Right atrium auricular region (tissue), 2 donors: ENCODE measurements at places on chromosomes 6 and 20.
A peak's percentile ranks its signal among the peaks of the same experiment; 100 is the strongest.

DNA sequence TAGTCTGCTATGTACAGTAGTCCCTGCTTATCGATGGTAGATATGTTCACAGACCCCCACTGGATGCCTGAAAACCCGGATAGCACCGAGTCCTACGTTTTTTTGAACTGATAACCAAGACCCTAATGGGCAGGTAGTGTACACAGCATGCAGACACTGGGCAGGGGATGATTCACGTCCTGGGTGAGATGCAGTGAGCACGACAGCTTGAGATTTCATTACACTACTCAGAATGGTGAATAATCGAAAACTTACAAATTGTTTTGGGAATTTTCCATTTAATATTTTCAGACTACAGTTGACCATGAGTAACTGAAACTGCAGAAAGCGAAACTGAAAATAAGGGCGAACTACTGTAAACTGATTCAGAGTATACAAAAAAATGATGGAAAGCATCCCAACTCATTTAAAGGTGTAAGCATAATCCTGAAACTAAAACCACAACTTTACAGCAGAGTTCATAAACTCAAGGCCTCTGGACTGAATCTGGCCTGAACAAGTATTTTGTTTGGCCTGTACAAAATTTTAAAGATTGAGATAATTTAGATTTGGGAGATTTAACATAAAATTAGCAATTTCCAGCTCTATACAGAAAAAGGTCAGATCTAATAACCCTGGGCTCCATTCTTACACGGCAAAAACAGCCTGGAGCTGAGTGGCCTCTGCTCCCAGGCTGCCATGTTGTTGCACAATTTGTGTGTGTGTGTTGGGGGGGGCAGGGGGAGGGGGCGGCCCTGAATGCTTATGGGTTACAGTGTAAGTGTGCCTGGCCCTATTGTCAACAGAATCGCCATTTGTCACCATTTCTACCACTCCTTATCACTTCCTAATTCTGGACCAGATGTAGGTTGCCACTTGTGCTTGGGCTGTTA lies 34.9 kb downstream of the RNF24 start:
- no peak for DNase-seq
- peaks cover 14% of the 10 kb centered on the region for H3K4me1 ChIP-seq
- no peaks in the 10 kb centered on the region for H3K27me3 ChIP-seq
- H3K4me3 ChIP-seq, result peak overlapping the region; percentile 43
- no peaks in the 10 kb centered on the region for H3K36me3 ChIP-seq
- peak overlapping the region; percentile 47 for H3K27ac ChIP-seq

- peaks cover 24% of the 10 kb centered on the region for H3K4me1 ChIP-seq
- no peaks in the 10 kb centered on the region for H3K36me3 ChIP-seq
- DNase-seq, result peak; percentile 80
- H3K4me3 ChIP-seq, result peak overlapping the region; percentile 45
- peak overlapping the region; percentile 66 for H3K27ac ChIP-seq
Observed at GRCh38 chr6:151325075-151326050, 66.0 kb downstream of the ZBTB2 start.

DNA sequence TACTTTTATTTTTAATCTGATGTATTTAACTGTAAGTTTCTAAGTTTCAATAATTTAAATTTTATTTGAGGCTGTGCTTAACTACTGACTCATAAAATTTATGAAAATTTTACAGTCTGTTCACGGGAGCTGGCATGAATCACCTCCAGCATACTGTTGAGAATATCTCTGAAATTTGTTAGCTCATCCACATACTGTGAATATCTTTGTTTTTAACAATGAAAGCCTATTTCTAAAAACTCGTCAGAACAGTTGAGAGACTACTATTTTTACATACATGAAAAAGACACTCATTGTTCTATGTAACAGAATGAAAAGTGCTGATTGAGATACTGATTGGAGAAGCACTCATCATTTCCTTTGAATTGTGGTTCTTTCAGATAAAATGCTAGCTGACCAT lies 749.3 kb downstream of the TENT5A start:
- DNase-seq, result no peak
- H3K27me3 ChIP-seq, result no peaks in the 10 kb centered on the region
- no peaks in the 10 kb centered on the region for H3K36me3 ChIP-seq
- H3K4me1 ChIP-seq, result no peaks in the 10 kb centered on the region

GRCh38 chr6:68196645-68197044 lies 438.4 kb upstream of the ADGRB3 start:
- no peaks in the 10 kb centered on the region for H3K4me1 ChIP-seq
- no peaks in the 10 kb centered on the region for H3K36me3 ChIP-seq
- no peaks in the 10 kb centered on the region for H3K27me3 ChIP-seq
- DNase-seq, result no peak
- no peak overlapping the region for H3K4me3 ChIP-seq

GRCh38 chr20:18057101-18057993 lies at the start of gene OVOL2:
Gene OVOL2, minus strand, starts transcription at chr20:18057916. Its CDS starts 282 bp downstream, at chr20:18057634.
- H3K27me3 ChIP-seq, result peaks cover 36% of the 10 kb centered on the region
- no peaks in the 10 kb centered on the region for H3K4me1 ChIP-seq
- no peaks in the 10 kb centered on the region for H3K36me3 ChIP-seq
- peak within 1 kb of the TSS; percentile 23 for H3K4me3 ChIP-seq
- H3K27ac ChIP-seq, result no peak within 1 kb of the TSS

DNA sequence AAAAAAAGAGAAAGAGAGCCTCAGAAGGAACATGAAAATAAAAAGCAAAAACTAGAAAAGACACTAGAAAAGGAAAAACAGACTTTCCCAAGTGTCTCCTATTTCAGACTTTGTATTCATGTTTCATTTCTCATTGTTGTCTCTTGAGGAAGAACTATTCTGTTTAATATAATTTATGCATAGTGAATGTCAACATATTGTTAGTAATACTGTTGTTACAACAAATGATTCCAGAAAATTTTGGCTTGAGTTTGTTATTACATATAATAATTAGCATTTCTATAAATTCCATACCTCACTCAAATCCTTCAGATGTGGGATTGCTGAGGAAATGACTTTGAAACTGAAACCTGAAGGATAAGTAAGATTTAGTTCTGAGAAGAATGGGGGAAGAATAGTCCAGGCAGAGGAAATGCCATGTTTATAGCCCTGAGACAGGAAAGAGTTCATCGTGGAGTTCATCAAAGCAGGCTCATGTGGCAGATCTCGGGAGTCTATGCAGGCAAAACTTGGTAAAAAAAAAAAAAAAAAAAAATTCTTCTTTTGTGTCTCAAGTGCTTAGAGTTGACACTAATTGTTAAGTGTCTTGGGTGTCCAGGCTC lies 53.1 kb upstream of the EIF2S2 start:
- no peak overlapping the region for H3K27ac ChIP-seq
- H3K4me3 ChIP-seq, result no peak overlapping the region
- no peaks in the 10 kb centered on the region for H3K27me3 ChIP-seq

DNA sequence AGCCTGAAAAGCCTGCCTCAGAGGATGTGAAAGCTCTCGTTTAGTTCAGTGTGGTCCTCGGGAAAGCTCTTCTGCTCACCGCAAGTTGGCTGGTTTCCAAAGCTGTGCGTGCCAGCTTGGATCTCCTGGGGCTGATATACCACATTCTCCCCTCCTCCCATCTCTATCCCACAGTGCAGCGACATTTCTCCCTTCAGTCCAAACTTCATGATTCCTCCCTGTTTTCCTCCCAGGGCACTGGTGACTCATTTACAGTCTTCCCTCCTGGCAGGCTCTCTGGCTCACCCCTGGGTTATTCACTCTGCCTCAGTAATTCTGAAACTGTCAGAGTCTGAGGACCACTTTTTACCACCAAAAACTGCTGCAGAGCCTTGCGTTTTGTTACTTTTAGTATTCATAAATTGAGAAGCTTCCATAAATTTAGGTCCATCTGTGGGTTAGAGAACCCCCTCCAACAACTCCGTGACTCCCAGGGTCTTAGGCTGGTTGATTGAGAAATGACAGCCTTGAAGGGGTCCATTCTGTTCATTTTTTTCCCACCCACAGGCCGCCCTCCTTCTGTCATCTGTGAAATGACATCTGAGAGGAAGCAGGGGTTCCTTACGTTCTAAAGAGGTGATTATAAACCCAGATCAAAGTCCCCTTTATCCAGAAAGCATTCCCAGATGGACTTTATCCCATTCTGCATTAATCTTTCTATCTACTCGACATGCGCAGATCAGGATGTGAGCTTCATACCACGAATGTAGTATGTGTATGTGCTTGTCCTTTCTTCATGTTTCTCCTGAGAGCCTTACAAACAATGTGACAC lies 6.1 kb downstream of the TRIM10 start:
- no peak overlapping the region for H3K27ac ChIP-seq
- no peaks in the 10 kb centered on the region for H3K4me1 ChIP-seq
- no peaks in the 10 kb centered on the region for H3K27me3 ChIP-seq
- no peak for DNase-seq
- H3K36me3 ChIP-seq, result no peaks in the 10 kb centered on the region
- no peak overlapping the region for H3K4me3 ChIP-seq

GRCh38 chr20:1001911-1002681 lies at the start of gene RSPO4:
Gene RSPO4, minus strand, starts transcription at chr20:1002311. Its CDS starts 147 bp downstream, at chr20:1002164.
- no peak within 1 kb of the TSS for H3K27ac ChIP-seq
- H3K27me3 ChIP-seq, result peaks cover 10% of the 10 kb centered on the region
- no peak for DNase-seq
- H3K36me3 ChIP-seq, result no peaks in the 10 kb centered on the region

DNA sequence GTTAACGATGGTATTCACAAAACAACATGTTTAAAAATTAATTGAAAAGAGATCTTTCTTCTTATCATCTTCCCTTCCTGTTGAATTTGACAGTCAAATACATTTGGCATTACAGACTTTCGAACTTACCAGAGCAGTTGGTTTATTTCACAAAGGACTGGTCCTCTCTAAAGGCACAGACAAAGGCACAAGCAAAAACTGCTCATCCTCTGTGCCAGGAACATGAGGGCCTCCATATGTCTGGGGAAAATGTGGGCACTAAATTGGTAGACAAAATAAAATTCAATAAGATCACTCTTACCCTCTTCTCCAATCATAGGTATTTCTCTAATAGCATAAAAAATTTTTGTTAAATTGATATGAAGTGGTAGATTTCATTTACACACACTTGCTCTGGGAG lies 40.4 kb downstream of the SYNE1 start:
- H3K4me3 ChIP-seq, result no peak overlapping the region
- no peaks in the 10 kb centered on the region for H3K27me3 ChIP-seq
- no peak for DNase-seq

GRCh38 chr20:57312138-57312537 lies 17.5 kb upstream of the SPO11 start:
- DNase-seq, result no peak
- no peak overlapping the region for H3K4me3 ChIP-seq
- no peaks in the 10 kb centered on the region for H3K4me1 ChIP-seq
- no peak overlapping the region for H3K27ac ChIP-seq
- H3K27me3 ChIP-seq, result no peaks in the 10 kb centered on the region

DNA sequence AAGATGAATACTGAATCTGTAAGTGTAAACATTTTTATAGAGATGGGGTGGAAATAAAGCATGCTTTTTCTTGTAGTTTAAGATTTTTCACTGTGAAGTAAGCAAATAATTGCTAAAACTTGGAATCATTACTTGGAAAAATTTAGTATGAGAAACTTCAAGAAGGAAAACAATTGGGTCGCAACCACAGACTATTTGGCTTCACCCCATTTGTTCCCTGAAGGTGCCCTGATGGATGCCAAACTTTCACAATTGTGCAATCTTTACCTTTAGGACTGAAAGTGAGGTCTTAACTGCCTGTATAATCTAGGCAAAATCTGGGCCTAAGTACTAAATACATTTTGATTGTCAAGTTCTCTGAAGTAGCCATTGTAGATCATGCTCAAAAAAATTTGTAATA lies 330.1 kb downstream of the HDGFL1 start:
- H3K27ac ChIP-seq, result no peak overlapping the region
- H3K4me3 ChIP-seq, result no peak overlapping the region
- H3K27me3 ChIP-seq, result no peaks in the 10 kb centered on the region
- H3K4me1 ChIP-seq, result no peaks in the 10 kb centered on the region

GRCh38 chr6:40845553-40845952 lies 193.5 kb downstream of the UNC5CL start:
- no peak overlapping the region for H3K4me3 ChIP-seq
- no peaks in the 10 kb centered on the region for H3K27me3 ChIP-seq
- H3K36me3 ChIP-seq, result no peaks in the 10 kb centered on the region
- H3K4me1 ChIP-seq, result peaks cover 9% of the 10 kb centered on the region
- no peak for DNase-seq

GRCh38 chr6:125950293-125950692 lies 6.3 kb upstream of the HINT3 start:
- no peaks in the 10 kb centered on the region for H3K36me3 ChIP-seq
- H3K27me3 ChIP-seq, result no peaks in the 10 kb centered on the region
- no peak for DNase-seq
- no peak overlapping the region for H3K4me3 ChIP-seq

DNA sequence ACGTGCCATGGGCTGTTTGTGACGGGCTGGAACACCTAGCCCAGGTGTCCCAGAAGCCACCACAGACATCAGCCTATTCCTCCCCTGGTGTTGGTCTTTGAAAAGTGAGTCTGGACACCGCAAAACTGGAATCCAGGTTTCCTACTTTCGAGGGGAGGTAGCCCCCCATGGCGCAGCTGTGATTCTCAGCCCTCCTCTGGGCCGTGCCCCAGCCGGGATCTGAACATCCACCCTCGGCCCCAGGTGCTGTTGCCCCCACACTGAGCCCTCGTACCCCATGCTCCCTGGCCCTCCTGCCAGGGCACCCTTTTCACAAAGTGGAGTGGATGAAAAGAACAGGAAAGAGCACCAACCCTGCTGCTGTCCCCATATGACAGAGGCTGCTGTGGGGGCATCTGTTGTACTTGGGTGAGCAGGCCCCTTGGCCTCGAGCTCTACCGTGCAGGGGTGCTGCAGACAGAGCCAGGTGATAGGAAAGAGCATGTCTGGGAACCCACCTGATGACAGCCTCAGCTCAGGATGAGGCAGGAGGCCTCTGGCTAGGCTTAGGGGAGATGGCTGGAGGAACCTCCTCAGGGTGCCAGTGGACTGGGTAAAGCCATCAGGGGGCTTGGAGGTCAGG lies 18.8 kb upstream of the MAS1L start:
- no peaks in the 10 kb centered on the region for H3K36me3 ChIP-seq
- no peaks in the 10 kb centered on the region for H3K27me3 ChIP-seq
- no peak overlapping the region for H3K27ac ChIP-seq
- DNase-seq, result peak; percentile 42

DNA sequence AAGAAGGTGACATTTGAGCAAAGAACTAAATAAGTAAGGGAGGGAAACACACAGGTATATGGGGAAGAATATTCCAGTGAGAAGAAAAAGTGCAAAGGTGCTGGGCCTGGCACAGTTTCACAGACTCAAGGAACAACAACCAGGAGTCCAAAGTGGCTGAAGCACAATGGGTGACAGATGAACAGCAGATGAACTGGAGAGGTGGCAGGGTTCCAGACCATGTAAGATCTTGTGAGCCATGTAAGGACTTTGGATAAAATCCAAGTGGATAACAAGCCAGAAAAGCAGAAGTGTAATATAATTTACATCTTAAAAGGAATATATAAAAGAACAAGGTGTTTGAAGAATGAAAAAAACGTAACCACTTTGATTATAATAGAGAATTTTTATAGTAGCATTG lies 87.9 kb downstream of the MMS22L start:
- no peaks in the 10 kb centered on the region for H3K4me1 ChIP-seq
- H3K4me3 ChIP-seq, result no peak overlapping the region
- DNase-seq, result no peak
- no peaks in the 10 kb centered on the region for H3K36me3 ChIP-seq
- no peak overlapping the region for H3K27ac ChIP-seq
